ENCODE measurements at places on chromosomes 16 and 17.

- DNase-seq: no peak
These were observed 340.0 kb downstream of the C16orf95 start for GRCh38 chr16:86977076-86977676.

GRCh38 chr16:12542818-12543699 is 260.6 kb downstream of the CPPED1 start:
- no peak for DNase-seq

DNA sequence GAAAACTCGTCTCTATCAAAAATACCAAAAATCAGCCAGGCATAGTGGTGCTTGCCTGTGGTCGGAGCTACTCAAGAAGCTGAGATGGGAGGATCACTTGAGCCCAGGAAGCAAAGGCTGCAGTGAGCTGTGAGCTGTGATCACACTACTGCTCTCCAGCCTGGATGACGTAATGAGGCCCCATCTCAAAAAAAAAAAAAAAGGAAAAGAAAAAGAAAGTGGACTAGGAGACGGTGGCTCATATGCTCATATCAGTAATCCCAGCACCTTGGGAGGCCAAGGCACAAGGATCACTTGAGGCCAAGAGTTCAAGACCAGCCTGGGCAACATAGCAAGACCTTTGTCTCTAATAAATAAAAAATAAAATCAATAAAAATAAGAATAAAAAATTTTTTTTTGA is 8.8 kb upstream of the SUMO2 start:
- no peak for DNase-seq

GRCh38 chr16:66250686-66251431 is 115.6 kb upstream of the CDH5 start:
- DNase-seq: peak; percentile 8

- no peak for DNase-seq
These were observed 2.2 kb downstream of the CD300H start for GRCh38 chr17:74565126-74565525.

- no peak for DNase-seq
These were observed 405.5 kb downstream of the CPPED1 start for GRCh38 chr16:12398029-12398682.

DNA sequence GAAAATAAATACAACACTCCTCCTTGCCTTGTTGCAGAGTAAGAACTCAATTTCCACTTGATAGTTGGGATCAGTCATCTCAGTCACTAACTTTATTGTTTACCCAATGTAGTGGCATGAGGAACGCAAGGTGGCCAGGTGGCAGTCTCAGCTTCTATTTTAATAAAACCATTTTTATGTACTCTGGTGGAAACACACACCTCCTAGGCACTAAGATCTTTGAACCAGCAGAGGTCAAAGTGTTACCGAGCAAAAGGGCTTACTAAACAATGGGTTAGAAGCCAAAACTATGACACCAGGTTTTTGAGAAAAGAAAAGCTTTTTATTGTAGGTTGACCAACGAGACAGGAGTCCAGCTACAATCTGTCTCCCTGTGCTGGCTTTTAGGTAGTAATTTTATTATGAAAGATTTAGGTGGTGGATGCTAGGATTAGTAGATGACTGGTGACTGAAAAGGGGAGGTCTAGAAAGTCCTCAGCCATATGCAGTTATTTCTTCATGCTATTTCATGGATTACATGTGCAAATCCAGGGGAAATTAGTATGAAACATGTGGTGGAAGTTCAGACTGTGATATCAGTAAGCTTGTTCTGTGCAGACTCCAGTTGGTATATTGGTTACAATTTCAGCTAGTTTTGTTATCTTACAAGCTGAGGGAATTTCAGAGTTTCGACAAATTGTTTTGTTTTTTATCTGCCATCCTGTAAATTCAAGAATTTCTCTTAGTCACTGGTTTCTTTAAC is 122.3 kb downstream of the PCTP start:
- DNase-seq: no peak

- no peak for DNase-seq
These were observed 38.8 kb upstream of the DDX52 start for GRCh38 chr17:37682007-37682406.

DNA sequence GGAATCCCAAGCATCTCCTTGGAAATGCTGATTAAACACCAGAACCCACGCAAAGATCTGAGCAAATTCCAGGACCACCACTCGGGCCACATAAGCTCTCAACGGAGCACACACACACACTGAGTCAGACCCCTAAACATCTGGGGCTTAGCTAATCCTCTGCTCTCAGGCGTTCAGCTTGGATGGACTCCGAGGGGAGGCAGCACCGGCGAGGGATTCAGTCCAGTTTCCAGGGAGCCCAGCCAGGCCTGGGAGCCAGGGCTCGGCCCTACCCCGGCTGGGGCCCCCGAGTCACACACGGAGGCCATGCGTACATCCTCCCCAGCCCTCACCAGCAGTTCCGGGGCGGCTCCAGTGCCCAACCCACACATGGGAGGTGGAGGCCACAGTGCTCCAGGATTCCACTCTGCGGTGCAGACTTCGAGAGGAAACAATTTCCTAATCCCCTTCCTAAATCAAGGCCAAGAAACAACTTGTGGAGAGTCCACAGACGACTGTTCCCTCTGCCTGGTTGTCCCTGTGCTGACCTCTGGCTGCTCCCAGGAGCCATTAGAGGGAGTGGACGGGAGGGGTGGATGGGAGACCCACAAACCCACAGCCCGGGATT is 70.5 kb downstream of the GAS7 start:
- peak; percentile 19 for DNase-seq

DNA sequence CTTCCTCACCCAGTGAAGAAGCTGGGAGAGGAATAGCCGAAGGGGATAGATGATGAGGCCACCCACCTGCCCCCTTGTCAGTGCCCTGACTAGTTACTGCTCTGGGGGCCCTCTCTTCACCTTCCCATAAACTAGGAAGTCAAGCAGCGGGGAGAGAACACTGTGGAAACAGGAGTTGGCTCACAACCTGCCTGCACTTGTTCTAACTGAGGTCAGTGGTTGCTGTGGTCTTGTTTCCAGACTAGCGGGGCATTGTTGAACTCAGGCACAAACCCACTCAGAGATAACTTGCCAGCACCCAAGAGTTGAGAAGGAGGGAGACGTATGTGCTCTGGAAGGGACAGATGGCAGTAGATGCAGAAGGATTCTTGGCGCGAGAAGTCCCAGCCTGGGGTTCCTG is 48.6 kb upstream of the DDX52 start:
- no peak for DNase-seq

DNA sequence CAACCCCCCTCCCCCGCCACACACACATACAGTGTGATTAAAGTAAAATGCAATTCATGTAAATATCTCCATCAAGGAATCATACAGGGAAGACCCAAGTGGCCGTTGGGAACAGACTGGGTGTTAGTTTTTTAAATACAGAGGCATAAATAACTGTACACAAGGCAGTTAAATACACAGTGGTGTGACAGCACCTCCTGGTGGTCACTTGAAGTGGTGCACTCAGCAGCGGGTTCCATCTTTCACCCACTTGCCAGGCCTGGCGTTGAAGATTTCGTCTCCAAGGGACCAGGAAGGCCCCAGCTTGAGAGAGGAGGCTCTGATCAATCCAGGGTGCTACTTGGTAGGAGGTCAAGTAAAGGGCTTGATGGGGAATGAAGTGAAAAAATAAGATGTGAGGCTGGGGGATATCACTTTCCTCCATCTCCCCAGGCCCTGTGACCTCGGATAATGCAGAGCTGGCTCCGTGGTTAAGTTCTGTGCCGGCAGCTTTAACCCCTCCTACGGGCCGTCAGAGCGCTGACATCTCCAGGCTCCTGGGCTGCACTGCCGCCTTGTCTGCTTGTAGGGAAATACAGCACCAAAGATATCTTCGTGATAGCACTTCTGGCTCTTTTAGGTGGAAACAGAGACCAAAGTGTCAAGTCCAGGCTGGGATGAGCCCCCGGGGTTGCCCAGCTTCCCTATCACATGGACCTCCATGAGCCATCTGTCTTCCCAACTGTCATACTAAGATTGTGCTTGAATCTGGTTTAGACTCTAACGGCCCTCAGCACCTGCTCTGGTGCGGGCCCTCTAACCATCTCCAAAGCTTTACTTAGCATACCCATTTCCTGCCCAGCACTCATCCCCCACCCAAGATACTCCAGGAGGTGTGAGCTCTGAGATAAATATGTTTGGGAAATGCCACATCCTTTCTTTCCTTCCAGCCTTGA is 20.7 kb downstream of the LGALS9 start:
- peak; percentile 63 for DNase-seq

DNA sequence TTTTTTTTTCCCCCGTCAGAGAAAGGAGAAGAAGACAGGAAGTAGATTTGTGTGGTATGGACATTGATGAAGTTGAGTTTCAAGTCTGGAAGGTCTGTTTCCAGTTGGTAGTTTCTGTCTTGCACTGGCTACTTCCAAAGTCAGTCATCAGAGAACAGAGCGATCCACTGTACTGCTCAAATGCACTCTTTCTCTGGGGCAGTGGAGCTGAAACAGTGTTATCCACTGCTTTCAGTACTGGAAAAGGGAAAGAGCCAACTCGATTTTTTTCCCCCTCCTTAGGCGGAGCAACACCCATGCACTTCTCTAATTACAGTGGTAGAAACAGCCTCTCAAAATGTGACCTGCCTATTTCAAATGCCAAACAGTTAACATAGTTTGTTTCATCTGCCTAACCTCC is 7.4 kb downstream of the PRKCA start:
- DNase-seq: no peak

DNA sequence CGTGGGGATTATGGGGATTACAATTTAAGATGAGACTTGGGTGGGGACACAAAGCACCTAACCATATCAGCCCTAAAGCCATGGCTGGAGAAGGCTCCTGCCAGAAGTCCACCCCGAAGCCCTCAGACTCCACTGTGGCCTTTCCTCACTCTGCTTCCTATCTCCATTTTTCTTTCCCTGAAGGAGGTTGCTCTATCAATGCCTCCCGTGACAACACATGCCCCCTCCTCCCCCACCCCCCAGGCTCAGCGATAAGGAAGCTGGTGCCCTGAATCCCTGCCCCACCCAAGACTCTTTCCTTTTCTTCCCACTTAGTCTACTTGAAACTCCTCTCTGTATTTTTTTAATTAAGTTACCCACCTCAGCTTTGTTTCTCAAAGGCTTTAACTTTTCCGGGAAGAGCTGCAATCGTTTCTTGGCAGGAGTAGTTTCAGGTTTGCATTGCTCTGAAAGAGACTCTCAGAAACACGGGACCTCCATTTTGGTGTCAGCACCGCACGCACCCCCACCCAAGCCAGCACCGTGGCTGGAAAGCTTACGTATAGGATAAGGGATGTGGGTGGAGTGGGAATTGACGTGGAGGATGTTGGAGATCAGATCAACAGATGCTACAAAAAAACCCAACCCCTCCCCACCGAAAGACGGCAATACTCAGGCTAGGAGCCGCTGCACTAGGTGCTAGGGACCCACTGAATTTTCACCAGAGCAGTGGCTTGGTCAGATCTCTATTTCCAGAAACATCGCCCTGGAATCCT is 15.2 kb upstream of the CA4 start:
- DNase-seq: no peak

DNA sequence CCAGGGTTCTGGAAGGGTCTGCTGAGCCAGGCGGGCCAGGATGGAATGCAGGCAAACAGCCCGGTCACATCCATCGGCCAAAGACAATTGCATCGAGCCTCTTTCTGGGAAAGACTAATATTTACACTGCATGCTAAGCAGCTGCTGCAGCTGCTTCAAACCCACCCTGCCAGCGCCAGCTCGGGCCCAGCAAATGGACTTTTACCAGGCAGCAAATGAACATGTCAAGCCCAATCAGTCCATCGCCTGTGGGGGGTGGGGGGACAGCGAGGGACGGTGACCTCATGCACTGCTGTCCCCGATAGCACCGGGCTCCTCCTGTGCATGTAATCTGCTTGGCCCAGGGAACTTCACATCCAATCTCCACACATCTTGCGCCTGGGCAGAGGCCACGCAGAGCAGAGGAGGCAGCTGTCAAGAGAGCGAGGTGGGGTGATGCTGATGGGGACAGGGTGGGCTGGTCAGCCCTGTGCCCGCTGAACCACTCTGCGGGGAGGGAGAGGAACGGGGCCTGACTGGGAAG is 39.4 kb upstream of the CDH5 start:
- no peak for DNase-seq

GRCh38 chr16:79816081-79816497 is 215.6 kb upstream of the MAF start:
- no peak for DNase-seq
